ENCODE measurements at places on chromosomes 1 and 21.

DNA sequence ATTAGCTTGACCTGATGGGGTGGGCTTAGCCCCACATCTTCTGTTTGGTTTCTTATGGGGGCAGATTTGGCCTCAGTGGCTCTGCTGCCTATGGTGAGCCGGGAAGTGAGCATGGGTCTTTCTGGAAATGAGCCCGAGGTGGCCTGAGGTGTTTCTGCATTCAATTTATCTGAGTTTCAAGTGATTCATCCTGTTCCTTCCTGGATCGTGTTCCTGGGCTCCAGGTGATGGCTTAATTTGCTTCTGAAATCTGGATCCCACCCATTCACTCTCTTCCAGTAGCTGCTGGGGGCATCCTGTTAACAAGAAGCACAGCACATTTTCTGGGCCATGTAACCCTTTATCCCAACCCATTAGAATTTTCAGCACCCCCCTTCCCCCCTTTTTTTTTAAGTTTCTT, 324.6 kb downstream of the CAMTA1 start:
- H3K27me3 ChIP-seq = peaks cover 31% of the 10 kb centered on the region
- no peak for DNase-seq
- H3K36me3 ChIP-seq = no peaks in the 10 kb centered on the region
- no peak overlapping the region for H3K4me3 ChIP-seq

GRCh38 chr1:84569216-84569615, 5.0 kb downstream of the CTBS start:
- 0 out of 2 replicates have a peak, but pooled peaks cover 14% of the 10 kb centered on the region for H3K36me3 ChIP-seq
- DNase-seq = no peak
- no peaks in the 10 kb centered on the region for H3K27me3 ChIP-seq
- no peak overlapping the region for H3K4me3 ChIP-seq
- H3K27ac ChIP-seq = no peak overlapping the region

- no peaks in the 10 kb centered on the region for H3K4me1 ChIP-seq
- no peaks in the 10 kb centered on the region for H3K36me3 ChIP-seq
- peaks cover 10% of the 10 kb centered on the region for H3K27me3 ChIP-seq
Measured at GRCh38 chr1:14110040-14110439, 410.1 kb downstream of the PRDM2 start.

- no peaks in the 10 kb centered on the region for H3K27me3 ChIP-seq
- H3K4me1 ChIP-seq = peaks cover 11% of the 10 kb centered on the region
- no peak for DNase-seq
- H3K4me3 ChIP-seq = no peak overlapping the region
Measured at GRCh38 chr21:34307991-34308532, 55.7 kb upstream of the KCNE2 start.
